Activated CD4-positive, alpha-beta T cell treated with anti-CD3 and anti-CD28 coated beads, Interleukin-10, Interleukin-2, amounts not matched to agents 100 ng/mL and 50 ng/mL, durations not matched to agents 16 hours and 8 hours (primary cell): ENCODE measurements at places on chromosomes 12 and 14.

DNA sequence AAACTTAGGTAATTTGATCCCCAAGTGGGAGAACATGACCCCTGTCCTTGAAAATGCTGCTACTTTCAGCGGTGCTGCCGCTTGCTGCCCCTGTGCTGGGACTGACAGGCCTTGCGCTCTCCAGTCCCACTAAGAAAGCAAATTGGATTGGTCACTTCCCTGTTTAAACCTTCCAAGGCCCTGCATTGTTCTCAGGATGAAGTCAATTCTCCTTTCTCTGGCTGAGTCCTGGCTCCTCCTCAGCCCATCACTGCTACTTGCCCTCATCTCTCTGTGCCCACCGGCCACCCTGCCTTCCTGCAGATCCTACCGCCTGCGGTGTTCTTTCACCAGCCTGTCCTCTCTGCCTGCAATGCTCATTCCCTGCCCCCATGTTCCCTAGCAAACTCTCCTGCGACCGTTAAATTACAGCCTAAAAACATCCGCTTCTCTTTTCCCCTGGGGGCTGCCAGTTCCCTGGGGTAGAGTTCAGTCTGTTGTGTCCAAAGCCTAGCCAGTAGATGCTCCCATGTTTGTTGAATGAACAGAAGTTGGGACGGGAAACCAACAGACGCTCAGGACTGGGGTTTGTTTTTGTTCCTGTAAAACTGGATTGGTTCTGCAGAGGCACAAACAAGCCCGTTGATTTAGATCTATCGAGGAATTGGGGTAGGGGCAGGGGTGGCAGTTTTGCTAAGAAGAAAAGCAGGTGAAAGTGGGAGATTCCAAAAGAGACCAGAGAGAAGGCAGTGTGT, 127.3 kb upstream of the HIF1A start:
- DNase-seq: no peak

DNA sequence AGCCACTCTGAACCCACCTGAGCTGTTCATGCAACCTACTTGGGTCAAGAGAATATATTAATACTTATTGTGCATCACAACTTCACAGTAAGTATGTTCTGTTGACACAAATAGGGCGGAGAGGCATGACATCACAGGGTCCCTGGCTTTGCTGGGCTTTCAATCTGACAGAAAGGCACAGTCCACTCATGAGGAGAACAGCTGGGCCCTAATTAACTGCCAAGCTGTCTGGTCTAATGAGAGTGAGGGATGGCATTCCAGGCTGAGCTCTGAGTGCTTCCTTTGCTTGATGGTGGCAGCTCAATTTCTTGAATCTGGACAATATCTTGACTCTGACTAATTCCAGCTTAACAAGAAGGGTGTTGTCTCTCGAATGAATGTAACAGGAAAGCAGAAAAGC, 2.0 kb downstream of the EFCAB11 start:
- DNase-seq: no peak

DNA sequence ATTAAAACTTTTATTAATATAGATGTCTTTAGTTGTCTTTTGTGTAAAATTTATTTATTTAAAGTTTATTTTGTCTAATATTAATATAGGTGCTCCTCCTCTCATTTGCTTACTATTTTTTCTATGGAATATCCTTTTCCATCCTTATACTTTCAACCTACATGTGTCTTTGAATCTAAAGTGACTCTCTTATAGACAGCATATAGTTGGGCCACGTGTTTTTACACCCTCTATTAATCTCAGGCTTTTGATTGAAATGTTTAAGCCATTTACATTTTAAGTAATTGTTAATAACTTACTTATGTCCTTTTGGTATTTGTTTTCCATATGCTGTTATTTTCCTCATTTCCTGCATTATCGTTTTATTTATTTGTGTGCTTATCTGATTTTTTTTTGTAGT, 74.4 kb upstream of the LRFN5 start:
- no peak for DNase-seq

DNA sequence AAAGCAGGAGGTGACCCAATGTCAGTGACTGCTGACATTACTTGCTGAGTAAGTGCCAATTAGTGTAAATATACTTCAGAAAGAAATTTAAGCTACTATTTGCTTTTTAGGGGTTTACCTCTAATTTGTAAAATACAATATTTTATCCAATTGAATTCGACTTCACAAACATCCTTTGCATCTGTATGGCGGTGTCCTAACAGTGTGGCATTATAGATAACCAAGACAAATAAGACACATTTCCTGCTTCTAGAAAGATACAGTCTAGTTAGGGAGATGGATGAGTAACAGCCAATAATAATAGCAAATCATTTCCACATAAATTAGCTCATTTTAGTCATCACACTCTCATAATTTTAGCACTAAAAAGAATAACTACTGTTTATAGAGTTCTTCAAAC, 196.5 kb downstream of the AKAP6 start:
- no peak for DNase-seq

DNA sequence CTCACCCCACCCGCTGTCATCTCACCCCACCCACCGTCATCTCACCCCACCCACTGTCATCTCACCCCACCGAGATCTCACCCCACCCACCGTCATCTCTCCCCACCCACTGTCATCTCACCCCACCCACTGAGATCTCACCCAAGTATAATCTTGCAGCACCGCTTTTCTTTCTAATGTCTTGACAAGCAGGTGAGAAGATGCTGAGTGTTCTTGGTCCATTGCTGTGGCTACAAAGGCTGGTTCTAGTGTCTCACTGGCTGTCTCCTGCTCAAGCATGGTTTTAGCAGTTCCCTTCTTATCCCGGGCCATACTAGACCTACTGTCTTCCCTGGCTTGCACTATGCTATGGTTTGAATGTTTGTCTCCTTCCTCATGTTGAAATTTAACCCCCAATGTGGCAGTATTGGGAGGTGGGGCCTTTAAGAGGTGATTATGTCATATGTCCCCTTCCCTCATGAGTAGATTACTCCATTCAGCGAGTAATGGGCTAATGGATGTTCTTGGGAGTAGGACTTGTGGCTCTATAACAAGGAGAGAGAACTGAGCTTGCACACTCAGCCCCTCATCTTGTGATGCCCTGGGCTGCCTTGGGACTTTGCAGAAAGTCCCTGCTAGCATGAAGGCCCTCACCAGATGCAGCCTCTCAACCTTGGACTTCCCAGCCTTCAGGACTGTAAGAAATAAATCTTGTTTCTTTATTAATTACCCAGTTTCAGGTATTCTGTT, 47.7 kb upstream of the PPP2R5C start:
- no peak for DNase-seq

DNA sequence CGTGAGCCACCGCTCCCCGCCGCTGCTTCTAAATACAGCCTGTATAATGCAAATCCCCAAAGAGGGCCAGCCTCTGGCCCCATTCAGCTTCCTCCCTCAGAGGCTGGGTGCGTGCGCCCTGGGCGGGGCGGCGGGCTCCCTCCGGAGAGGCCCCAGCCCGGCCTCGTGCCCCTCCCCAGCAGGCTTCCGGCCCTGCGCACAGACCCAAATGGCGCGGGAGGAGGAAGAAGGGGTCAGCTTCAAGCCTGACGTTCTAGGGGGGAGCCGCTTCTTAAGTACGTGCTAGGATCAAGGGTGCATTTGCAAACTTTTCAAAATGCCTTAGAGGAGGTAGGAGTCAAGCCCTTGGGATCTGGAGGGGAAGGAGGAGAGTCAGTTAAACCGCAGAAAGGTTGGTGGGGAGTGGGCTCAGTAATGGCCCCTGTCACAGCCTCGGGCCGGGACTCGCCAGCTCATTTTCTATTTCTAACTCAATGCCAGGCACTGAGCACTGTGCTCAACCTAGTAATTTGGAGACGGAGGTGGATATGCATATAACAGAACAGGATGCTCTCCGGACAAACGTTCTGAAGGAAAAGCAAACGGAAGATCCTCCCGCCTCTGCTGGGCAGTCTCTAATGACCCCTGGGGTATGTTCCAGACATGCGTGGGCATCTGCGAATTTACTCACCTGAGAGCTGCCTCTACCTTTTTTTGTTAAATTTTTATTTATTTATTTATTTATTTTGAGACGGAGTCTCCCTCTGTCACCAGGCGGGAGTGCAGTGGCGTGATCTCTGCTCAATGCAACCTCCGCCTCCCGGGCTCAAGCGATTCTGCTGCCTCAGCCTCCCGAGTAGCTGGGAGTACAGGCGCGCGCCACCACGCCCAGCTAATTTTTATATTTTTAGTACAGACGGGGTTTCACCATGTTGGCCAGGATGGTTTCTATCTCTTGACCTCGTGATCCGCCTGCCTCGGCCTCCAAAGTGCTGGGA, 32.3 kb downstream of the NINJ2 start:
- DNase-seq: peak; percentile 86

DNA sequence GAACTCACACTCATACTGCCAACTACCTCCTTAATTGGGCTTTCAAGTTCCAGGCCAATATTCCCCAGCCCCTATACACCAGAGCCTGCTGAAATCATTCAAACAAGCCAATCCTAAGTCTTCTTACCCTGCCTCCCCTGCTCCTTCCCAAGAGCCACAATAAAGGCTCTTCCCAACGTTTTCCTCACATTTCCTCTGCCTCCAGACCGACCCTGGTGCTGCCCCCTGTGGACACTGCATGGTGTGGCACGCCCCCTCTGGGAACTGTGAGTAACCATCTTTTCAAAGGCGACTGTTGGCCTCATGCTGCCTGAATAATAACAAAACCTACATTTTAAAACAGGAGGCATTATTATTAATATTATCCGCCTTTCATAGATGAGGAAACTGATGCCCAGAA, 111.6 kb upstream of the NOS1 start:
- DNase-seq: no peak

GRCh38 chr12:24012528-24012927, 63.1 kb upstream of the SOX5 start:
- DNase-seq: no peak

DNA sequence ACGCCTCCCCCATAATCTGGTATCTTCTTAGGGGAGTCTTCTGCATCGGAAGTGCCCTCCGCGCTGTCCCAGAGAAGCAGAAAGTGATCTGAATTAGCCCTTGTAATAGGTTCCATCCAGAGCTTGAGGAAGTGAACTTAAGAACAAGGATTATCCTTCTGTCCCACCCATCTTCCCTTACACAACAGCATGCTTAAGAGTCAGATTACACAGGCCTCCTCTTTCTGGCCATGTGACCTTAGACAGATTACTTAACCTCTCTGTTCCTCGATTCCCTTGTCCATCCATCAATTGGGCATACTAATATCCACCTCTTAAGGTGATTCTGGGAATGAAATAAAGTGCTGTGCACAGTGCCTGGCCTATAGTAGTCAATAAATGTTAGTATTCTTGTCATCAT, 11.4 kb downstream of the CABP1 start:
- no peak for DNase-seq

DNA sequence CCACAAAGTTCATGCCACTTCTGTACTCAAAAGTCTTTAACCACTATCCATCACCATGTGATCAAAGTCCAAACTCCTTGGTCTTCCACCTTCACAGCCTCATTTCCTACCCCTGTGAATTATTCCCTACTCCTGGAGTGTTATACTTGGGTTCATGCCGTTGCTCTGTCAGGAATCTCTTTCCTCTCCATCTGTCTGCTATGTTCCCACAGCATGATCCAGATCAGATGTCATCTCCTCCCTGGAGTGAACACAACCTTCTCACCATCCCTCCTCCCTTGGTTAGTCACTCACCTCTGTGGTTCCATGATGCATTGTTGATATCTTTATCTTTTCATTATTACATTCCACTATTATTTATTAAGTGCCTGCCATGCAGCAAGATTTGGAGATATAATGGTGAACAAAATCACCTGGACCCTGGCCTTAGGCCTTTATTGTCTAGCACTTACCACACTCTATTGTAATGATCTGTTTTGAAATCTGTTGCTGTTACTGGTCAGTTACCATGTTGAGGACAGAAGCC, 22.4 kb downstream of the LACRT start:
- no peak for DNase-seq

DNA sequence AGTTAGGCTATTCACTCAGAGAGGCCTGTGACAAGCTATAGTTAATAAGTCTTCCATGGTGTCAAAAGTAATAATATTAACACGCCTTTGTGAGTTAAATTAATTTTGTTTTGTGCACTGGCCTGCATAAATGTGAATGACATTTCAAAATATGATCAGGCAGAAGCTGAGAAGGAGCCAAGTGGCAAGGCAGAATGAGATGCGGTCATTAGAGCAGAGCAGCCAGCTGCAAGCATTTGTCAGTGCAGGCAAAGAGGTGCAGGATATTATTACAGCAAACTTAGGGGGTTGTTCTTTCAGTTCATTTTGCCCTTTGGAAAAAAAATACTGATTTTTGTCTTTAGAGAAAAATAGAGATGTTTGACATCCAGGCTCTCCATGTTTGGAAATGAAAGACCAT, 364.5 kb downstream of the PAWR start:
- no peak for DNase-seq

- DNase-seq: no peak
These were observed 24.5 kb downstream of the WDR20 start for GRCh38 chr14:102164241-102164641.

- no peak for DNase-seq
These were observed 3.4 kb downstream of the KLRB1 start for GRCh38 chr12:9604287-9604686.

DNA sequence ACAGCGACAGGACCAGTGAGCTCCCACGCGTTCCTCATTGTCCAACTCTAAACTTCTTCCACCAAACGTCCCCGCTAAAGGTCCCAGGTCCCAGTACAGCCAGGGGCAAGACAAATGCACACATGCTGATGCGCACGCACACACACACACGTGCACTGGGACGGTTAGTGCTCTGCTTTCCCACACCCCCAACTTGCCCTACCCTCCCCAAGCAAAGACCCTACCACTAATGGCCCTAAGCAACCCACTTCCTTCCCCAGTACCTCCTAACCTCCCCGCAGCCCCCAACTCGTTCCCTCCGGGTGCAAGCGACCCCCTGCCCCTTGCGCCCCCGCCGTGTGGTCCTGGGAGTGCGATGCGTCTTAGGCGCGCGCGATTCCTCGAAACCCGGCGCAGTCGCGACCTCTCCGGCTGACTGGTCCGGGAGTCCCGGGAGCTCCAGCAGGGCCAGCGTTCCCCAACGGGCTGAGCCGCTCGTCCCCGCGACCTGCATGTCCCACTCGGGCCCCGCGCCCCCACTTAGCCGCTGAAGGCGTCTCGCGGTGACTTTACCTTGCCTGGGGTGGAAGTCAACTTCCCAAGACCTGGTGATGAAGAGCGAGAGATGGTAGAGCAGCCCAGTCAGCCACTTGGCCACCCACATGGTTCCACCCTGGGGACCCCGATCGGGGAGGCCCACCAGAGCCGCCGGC, 578 bp downstream of the ADAMTS20 start:
- DNase-seq: no peak

DNA sequence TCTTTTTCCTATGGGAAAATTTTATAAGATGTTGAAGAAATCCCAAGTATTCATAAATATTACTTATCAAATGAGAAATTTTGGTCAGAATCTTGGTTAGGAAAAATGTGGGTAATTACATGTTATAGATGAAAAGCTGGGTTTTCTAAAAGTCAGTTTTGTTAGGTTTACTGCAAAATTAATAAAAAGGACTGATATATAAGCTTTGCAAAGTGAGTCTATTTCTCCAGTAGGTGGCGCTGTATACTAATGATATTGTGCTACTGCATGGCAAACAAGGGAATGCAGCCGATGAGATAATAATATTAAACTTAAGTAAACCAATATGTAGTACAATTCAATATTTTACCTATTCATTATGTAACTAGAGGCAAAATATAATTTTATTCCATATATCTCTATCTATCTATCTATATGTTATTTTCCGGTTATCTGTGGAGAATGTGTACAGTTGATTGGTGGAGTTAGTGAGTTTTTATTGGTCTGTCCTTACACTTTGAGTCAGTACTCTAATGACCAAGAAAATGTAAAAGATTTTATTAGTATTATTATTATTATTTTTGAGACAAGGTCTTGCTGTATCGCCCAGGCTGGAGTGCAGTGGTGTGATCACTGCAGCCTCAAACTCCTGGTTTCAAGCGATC, 32.9 kb downstream of the MIPOL1 start:
- DNase-seq: peak; percentile 63
